ENCODE measurements at places on chromosomes 7 and 10.

GRCh38 chr10:3924344-3924743 is 139.3 kb upstream of the KLF6 start:
- DNase-seq = peak; percentile 89

GRCh38 chr7:101216860-101217387 is 457 bp downstream of the PLOD3 start:
- DNase-seq = no peak

GRCh38 chr10:22754296-22754695 is 39.9 kb upstream of the PIP4K2A start:
- DNase-seq = no peak

DNA sequence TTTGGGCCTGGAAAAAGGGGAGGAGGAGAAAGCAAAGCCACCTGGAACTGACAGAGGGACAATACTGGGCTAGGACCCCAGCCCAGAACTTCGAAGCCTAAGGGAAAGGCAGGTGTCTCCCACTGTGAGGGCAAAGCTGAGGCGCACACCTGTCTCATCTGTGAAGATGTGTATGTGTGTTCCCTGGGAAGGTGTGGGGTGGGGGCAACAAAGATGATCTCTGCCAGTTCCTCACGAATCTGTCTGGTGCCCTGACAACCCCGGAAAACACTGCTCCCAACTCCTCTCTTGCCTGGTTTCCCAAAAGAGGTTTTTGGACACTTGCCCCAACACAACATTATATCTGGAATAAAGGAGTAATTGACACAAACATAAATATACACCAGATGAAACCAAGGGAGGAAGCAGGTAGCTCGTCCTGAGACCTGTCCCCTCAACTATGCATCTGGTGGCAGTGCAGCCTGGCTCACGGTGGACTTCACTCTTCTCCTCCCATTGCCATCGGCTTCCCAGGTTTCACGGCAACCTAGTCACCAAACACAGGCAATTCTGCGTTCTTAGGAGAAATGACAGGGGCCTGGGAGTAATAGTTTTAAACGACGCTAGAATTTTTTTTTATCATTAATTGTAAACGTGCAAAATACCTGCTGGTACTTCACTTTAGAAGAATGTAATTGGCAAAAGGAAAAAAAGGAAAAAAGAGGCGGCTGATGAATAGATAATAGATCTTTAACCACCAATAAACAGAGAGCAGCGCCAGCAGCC is 1.7 kb upstream of the EMX2 start:
- DNase-seq = no peak

All from iris pigment epithelial cell (primary cell).